ENCODE measurements at places on chromosomes 11 and 22.
A peak's percentile ranks its signal among the peaks of the same experiment; 100 is the strongest.

- DNase-seq: peak; percentile 16
These were observed 41.9 kb downstream of the CTTN start for GRCh38 chr11:70440206-70440605.

DNA sequence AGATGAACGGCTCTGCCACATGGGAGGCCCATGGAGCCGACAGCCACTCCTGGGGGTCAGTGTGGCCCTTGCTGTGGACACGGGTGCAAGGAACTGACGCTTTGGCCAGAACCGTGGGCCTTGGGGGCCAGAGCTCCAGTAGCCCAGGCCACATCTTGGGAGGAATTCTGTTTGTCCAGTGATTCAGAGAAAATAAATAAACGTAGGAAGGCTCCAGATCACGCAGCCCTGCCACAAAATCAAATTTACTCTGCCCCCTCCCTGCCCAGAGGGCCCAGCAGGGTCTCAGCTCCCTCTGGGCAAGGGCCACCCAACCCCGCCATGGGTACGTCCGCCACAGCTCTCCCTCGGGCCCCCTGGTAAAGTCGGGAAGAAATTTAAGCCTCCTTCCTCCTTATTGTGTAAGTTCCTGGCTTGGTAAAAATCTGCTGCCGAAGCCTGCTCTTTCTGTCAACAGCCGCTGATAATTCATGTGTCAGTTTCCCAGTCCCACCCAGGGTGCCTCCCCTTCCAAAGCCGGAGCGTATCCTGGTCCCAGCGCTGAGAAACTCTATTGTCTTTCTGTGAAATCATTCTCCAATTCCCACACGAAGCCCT lies 6.9 kb upstream of the MUC5AC start:
- DNase-seq: no peak

- DNase-seq: peak; percentile 67
These were observed 9.5 kb upstream of the ST3GAL4 start for GRCh38 chr11:126345759-126346585.

DNA sequence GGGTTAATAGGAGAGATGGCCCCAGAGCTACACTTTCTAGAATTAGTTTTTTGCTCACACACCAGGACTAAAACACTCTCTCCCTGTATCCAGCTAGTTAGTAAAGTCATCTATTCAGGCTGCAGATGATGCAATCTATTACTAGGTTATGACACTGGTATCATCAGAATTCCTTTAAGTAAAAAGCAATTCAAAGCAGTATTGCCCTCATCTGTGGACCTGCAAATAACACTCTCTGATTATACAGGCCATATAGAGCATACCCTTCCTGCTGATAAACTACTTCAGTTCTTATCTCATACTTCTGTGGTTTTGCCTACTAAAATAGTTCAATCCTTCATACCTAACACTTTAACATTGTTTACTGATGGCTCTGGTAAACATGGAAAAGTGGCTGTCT lies 13.5 kb upstream of the MTMR2 start:
- DNase-seq: no peak

DNA sequence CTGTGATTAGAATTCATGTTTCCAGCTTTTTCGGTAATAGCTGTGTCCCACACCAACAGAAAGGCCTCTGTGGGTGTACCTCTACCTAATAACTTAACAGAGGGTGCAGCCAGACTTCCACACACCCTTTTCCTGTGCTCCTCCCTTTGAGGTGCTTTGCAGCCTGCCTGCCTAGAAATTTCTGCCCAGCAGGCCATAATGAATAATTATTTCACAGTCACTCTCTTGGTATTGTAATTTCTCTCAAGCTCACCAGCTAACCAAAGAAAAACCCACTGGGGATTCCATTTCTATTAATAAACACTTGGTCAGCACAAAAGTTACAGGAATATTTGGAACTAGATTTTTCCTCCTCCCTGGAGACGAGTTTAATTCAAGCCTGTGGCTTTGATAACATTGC lies 13.3 kb downstream of the WT1 start:
- no peak for DNase-seq

- no peak for DNase-seq
These were observed 13.9 kb upstream of the PATZ1 start for GRCh38 chr22:31360029-31360428.

- no peak for DNase-seq
These were observed 32.7 kb downstream of the ARHGAP42 start for GRCh38 chr11:100719809-100720221.

GRCh38 chr22:23704829-23705228 lies 14.0 kb downstream of the RGL4 start:
- no peak for DNase-seq

GRCh38 chr22:46377525-46378425 lies 42.3 kb downstream of the TRMU start:
- peak; percentile 26 for DNase-seq

DNA sequence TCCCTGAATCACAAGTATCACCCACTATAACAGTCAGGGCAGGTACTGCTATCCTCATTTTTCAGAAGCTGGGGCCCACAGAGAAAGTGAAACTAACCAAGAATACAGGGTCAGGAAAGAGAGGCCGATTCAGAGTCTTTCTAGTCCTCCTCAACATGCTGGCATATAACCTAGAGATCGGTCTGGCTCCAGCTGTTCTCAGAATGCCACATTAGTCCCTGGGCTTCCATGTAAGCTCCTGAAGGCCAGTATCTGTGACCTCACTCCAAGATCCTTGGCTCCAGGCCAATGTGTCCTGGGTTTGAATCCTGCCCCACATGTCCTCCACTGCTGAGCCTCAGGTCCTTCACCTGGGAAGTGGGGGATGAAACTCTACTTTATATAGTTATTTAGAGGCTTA lies 50.4 kb downstream of the TENM4 start:
- no peak for DNase-seq

DNA sequence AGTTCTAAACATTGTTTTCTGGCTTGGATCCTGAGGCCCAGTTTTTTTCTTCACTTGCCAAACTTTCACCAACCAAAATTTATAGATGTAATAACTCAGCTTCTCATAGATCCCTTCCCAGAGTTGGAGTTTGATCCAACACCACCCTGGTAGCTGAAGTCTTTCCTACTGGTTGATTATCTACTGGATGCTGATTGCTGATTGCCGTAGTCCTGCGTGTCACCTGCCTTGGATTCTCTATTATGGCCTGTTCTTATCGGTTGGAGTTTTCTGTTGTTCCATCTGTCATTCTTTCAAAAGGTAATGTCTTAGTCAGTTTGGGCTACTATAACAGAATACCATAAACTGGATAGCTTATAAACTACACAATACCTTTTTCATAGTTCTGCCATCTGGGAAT lies 17.3 kb upstream of the OR6X1 start:
- no peak for DNase-seq

- DNase-seq: no peak
These were observed 17.4 kb downstream of the LARGE2 start for GRCh38 chr11:45939836-45940235.

DNA sequence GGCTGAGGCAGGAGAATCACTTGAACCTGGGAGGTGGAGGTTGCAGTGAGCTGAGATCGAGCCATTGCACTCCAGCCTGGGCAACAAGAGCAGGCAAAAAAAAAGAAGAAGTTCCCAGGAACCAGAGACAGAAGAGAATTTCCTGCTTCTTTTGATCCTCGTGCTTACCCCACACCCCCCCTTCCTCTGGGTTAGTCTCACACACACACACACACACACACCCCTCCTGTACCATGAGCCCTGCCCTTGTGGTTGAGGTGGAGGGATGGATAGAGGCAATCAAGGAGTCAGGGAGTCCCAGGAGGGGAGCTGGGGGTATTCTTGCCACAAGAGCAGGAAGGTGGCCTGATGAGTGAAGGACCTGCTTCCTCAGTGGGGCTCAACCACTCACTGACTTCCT lies 4.1 kb upstream of the UBE2L6 start:
- DNase-seq: no peak

DNA sequence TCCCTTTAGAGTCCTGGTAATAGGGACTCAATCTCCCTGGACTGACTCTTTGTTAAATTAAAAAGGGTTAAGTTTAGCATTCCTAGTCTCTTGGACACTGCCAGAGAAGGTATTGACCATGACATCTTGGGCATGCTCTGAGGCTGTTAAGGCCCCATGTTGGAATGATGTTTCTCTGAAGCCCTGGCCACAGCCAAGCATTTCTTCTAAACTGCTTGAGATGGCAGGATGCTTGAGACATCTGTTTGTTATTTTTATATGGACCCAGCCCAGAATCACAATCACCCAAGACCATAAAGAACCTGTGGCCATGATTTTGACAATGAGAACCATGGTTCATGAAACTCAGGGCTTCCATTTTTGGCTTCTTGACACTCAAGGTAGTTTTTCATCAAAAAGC lies 5.5 kb upstream of the ANKK1 start:
- no peak for DNase-seq

DNA sequence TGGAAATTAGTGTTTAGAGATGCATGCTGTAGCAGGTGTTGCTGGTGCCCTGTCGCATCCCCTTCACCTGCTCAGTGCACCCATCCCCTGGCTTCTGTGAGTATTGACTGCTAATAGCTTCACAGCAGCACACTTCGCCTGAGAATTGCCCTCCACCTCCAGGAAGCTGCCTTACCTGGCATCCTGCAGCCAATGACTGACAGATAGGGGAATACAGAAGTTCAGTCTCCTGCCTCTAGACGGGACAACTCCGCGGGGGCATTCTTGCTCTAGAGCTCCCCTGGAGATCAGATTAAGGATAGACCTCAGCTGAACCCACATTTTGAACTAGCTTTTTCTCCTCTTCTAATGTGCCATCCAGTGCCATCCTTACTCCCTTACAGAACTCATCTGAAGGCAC lies 9.3 kb upstream of the CD3E start:
- DNase-seq: no peak

GRCh38 chr22:41920271-41920976 lies 5.5 kb upstream of the SHISA8 start:
- no peak for DNase-seq

DNA sequence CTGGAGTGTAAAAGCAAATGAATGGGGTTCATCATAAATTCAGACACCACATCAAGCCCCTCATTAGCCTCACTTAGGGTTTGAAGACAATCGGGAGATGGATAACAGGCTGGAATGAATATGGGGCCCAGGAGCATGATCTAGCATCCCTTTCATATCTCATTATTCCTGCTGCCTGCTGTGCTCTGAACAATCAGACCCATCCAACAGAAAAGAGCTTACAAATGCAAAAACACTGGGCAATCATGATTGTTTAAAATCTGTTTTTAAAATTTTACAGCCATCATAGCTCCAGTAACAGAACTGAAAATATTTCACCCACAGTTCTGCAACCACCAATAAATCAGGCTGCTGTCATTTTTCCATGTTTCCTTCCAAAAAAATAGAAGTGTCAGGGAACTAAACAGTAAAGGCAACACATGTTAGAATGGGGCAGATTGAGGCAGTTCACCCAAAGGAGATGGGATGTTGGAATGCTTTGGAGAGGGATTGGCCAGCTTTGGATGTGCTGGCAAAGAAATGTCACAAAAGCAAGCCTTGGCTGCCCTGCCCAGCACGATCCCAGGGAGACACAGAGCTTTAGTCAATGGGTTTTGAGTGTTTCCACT lies 47.8 kb upstream of the BMAL1 start:
- DNase-seq: peak; percentile 27

DNA sequence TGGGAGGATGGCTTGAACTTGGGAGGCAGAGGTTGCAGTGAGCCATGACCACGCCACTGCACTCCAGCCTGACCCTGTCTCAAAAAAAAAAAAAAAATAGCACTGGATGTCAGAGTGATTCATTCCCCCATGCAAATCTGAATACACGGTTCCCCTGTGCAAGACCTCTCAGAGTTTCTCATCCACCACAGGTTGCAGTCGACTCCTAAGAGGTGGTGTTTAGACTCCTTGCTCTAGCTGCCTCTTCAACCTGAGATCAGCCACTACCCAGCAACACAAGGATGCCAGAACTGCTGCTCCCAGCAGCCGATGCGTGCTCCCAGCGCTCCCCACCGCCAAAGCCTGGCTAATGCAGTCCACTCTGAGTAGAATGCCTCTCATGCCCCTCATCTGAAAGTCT lies 97.5 kb downstream of the PARVA start:
- no peak for DNase-seq

DNA sequence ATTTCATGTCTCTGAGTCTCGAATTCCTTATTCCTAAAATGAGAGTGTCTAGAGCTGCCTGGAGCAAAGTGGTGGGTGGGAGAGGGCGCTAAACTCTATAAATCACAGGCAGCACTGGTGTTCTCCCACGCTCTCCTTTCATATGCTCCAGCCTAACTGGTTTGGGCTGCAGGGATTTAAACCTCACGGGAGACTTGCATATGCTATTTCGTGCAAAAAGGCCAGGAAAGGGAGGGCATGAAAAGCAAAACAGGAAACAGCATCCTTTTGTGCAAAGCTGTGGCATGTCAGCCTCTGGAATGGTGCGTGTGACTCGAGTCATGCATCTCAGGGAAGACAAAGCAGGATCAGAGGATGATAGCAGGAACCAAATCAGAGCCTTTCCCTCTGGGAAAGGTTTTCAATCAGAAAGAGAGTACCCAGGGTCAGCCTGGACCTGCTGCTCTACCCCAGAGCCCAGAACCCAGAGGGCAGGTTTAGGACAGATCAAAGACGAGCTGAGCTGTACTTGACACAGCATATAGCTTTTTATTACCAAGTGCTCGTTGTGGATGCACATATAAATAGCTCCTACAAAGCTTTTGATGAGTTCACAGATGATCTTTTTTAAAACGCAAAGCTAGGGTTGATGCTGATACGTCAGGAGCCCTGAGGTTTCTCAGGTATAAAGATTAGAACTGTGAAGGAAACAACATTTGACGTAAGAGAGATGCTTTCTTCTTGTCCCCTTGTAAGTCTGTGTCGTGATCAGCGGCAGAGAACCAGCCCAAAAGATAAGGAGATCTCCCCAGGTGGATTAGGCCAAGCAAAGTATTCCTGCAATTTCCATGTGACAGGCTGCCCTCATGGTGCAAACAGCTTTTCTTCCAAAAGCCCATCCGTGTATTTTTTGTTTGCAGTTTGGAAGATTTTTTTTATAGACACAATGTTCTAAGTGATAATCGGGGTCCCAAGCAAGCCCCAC lies 46.2 kb upstream of the YWHAH start:
- DNase-seq: no peak

- no peak for DNase-seq
These were observed 25.4 kb downstream of the SIK3 start for GRCh38 chr11:117072517-117073461.

GRCh38 chr11:1155274-1155693 lies 2.5 kb upstream of the MUC5AC start:
- DNase-seq: no peak

GRCh38 chr11:14358729-14359439 lies at the start of gene RRAS2:
RRAS2 (minus strand) TSS chr11:14359183; CDS start chr11:14358870, 313 bp downstream.
- peak; percentile 88 for DNase-seq

DNA sequence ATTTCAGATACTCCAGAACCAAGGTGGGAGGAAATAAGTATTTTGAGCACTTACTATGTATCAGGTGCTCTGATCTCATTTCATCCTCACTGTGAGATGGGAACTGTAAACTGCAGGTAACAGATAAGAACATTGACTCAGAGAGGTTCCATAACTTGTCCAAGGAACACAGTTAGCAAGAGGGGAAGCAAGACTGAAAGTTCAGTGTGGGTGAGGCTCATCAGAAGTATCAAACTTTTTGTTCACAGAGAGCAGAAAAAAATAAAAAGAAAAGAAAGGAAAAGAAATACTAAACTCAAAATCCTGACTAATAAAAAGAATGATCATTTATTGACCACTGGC lies 37.1 kb downstream of the RAB30 start:
- no peak for DNase-seq

- DNase-seq: no peak
These were observed 109.8 kb downstream of the NAT10 start for GRCh38 chr11:34214961-34215805.
